ENCODE measurements at places on chromosomes 3 and 15.

- no peak for DNase-seq
These were observed 51.7 kb downstream of the ARNT2 start for GRCh38 chr15:80455668-80456442.

DNA sequence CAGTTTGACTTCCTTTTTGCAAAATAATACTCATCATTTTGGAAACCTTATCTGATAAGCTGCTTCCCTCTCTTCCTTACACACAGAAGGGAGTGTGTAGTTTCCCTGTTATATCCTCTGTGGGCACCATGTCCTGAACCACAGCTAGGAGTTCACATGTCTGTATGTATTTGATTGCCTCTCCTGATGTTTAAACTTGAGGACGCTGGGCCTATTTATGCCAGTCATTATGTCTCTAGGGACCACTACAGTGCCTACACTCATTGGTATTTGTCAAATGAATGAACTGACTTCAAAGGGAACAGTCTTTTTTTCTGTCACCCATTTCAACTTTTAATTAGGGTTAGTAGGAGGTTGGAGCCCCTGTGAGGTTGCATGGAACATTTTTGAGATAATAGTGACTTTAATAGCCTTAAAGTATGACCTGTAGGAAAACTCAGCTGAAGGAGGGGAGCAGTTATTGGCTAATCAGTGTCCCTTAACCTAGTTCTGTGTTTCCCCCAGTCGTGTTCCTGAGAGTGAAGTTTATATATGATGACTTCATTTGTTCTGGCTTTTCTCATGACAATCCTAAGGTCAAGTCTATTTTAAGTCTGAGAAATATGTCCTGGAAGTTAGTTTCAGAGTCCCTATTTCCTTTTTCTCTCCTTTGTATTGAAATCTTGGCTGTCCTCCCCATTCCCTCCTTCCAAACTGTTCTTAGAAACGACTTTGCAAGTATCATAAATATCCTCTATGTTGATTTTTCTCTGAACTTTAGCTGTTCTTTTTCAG lies 28.9 kb downstream of the PDE8A start:
- DNase-seq, result no peak

GRCh38 chr3:143171141-143171980 lies 51.8 kb downstream of the CHST2 start:
- DNase-seq, result no peak

GRCh38 chr3:125076464-125076863 lies 20.7 kb upstream of the HEG1 start:
- DNase-seq, result no peak

DNA sequence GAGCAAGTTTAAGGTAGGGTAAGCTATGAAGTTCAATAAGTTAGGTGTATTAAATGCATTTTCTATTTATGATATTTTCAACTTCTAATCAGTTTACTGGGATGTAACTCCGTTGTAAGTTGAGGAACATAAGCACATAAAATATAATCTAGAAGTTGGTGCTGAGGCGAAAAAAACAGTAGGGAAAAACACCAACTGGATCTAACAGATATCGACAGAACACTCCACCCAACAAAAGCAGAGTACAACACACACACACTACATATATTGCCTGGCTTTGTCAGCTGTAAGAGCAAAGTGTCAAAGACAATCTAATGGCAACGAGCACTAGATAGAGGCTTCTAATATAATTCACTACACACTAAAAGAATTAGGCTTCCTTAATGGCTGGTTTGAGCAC lies 8.4 kb downstream of the PIK3R4 start:
- DNase-seq, result no peak

DNA sequence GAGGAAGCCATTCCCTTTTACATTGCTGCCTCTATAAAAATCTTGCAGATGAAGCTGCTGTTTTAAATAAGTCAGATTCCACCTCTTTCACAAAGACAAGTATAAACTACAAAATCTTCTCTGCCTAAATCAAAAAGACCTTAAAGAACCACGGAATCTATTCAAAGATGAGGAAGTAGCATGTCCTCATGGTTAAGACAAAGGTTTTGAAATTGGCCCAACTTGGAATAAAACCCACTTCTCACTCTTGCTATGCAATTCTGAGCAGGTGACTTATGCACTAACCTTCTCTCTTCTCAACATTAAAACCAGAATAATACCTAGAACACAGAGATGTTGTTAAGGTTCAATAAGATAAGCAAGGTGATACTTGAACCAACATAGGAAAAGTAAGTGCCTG lies 97.6 kb downstream of the FOXP1 start:
- DNase-seq, result no peak

GRCh38 chr15:24676431-24676830 lies 856 bp downstream of the NPAP1 start:
- no peak for DNase-seq

- DNase-seq, result no peak
These were observed 305.9 kb downstream of the CACNA2D3 start for GRCh38 chr3:54427941-54428871.

Data from activated naive CD8-positive, alpha-beta T cell treated with anti-CD3 and anti-CD28 coated beads, Interleukin-2, amount 50 U/mL, for 16 hours (primary cell).